B cell (primary cell): ENCODE measurements at places on chromosomes 7 and 10.

- peak; percentile 53 for DNase-seq
- peak overlapping the region; percentile 14 for H3K27ac ChIP-seq
- no peaks in the 10 kb centered on the region for H3K36me3 ChIP-seq
- H3K4me1 ChIP-seq, result peaks cover 40% of the 10 kb centered on the region
- peak overlapping the region; percentile 53 for H3K4me3 ChIP-seq
Measured at GRCh38 chr7:6436385-6436685, 11.4 kb downstream of the DAGLB start.

- no peaks in the 10 kb centered on the region for H3K27me3 ChIP-seq
- DNase-seq, result no peak
- no peaks in the 10 kb centered on the region for H3K36me3 ChIP-seq
Measured at GRCh38 chr7:146539836-146540235, 423.2 kb downstream of the CNTNAP2 start.

DNA sequence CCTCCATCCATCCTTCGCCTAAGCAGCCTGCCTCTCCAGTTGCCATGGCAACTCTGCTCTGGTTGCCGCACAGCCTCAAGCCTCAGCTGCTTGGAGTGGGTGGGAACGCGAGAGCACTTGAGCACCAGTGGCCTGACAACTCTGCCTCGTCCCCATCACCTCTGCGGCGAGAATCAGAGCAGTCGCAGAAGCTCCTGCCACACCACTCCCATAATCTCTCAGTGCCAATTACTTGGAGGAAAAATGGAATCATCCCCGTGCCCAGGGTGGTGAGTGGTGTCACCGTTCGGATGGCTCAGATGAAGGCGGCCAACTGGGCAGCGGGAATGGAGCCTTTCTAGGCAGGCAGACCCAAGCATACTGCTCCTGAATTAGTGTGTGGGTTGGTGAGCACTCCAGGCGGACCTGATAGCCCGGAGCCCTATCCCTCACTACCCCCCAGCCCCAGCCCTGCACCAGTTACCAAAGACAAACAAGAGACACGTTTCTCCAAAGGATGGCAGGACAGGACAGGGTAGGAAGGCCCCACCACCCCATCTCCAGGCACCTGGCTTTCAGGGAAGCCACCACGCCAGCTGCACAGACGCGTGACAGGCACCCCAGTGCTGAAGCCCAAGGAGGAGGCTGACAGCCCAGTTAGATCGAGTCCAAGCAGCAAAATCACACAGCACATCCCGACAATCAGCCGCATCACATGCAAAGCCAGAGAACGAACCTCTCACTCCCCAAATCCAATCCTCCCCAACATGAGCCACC is 335.4 kb downstream of the PTPRN2 start:
- no peaks in the 10 kb centered on the region for H3K27me3 ChIP-seq
- H3K4me1 ChIP-seq, result no peaks in the 10 kb centered on the region
- H3K4me3 ChIP-seq, result no peak overlapping the region
- H3K27ac ChIP-seq, result no peak overlapping the region
- DNase-seq, result no peak

DNA sequence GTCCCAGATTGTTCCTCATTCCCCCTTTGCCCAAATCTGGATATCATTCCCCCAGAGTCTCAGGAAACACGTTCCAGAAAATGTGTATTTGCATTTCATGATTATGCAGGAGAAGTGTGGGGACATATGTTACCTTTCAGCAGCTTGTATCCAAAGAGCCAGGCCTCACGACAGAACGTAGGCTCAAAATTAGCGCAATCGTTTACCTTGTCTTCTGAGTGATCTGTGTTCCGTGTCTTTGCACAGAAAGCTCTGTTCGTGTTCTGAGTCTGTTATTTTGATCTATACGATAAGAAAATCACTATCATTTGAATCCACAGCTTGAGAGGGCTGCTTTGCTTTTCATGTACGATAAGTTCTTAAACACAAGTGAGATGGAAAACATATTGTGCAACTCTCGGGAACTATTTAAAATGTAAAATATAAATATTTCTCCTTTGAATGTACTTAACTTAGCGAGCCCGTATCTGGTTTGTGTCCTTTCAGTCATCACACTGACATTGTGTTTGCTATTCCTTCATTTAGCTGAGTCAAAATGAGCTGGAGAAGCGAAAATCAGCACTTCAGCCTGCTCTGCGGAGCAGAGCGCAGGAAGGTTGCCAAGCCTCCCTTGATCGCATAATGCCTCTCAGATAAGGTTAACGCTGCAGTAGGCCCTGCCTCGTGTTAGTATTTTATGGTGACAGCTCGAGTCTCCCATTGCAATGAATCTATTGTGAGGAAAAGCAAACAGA is 80.2 kb upstream of the CACNB2 start:
- H3K4me1 ChIP-seq, result no peaks in the 10 kb centered on the region
- H3K4me3 ChIP-seq, result no peak overlapping the region
- no peaks in the 10 kb centered on the region for H3K36me3 ChIP-seq
- no peaks in the 10 kb centered on the region for H3K27me3 ChIP-seq
- no peak overlapping the region for H3K27ac ChIP-seq
